Mammary epithelial cell (primary cell): ENCODE measurements at places on chromosomes 2 and 18.

DNA sequence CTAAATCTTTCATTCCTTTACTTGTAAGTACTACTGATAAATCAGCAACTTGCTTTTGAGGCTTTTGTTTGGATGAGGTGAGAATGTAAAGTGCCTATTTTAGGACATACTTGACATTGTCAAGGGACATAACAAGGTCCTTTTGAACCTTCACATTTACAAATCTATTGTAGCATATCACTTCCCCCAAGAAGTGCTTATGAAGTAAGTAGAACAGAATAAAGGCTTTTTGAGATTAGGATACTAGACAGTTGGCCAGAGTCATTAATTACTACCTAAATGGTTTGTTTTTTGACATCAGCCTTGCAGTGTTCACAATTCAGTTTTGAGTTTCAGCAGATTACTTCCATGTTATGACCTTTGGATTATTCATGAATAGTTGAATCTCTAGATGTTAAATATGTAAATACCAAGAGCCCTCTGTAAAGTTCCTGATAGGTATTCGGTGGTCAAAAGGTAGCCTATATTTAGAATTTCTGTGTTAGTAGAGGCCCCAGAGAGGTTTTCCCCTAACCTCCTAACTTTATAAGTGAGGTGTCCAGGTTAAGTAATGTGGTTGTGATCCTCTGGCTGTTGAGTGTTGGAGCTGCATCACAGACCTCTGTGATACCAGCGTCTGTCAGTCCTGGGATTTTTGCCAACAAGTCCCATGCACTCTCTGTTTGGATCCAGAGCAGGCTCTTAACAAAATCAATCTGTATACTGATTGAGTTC is 67.2 kb downstream of the LCLAT1 start:
- DNase-seq, result peak; percentile 52

- no peak for DNase-seq
Observed at GRCh38 chr2:22944143-22944542, 440.8 kb upstream of the KLHL29 start.

DNA sequence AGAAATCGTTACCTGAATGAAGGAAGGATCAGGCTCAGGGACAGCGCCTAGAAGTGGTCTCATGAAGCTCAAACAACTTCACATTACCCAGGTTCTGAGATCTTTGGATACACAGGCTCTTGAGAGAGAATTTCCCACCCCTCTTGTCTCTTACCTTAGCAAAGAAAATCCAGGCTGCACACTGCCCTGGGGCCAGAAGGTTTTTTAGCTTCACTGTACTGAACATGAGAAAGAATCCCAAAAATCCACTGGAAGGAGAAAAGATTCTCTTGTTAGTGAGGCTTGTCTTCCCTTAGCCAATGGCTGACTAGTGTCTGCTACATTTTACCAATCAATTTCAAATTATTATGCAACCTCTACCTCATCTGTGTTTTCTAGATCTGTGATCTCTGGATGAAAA is 101.0 kb upstream of the RIOK3 start:
- no peak for DNase-seq

- no peak for DNase-seq
Observed at GRCh38 chr2:1595274-1595673, 149.0 kb downstream of the PXDN start.

GRCh38 chr18:79634593-79635426 is 44.8 kb upstream of the CTDP1 start:
- DNase-seq, result no peak

- DNase-seq, result peak; percentile 44
Observed at GRCh38 chr2:145644820-145645302, 1124.9 kb upstream of the ZEB2 start.

GRCh38 chr2:40346535-40347354 is 105.1 kb downstream of the SLC8A1 start:
- no peak for DNase-seq

DNA sequence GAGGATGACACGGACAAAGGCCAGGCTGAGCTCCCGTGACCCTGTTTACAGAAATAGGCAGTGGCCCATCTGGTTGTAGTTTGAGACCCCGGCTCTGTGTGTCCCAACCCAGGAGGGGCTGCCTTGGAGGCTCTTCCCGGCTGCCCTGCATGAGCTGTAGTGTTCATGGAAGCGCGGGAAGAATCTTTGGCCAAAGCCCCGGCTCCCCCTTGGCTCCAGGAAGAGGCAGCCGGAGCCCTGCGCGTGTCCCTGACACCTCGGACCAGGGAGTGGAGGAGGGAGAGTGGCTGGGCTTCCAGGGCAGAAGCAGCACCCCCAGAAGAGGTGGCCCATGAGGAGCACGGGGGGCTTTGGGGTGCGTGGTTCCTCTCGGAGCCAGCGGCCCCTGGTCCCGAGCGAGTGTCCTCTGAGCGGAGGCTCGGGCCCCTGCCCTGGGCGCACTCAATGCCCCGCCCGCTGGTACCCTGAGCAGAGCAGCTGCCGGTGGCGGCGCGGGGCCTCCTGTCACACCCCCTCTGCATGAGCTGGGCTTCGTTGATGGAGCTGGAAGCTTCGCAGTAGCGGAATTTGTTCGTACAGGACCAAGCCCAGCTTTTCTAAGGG is 21.7 kb downstream of the GPR35 start:
- DNase-seq, result no peak
